K562 (cell line): ENCODE measurements at places on chromosomes 7 and 10. TPM values are rescaled to one million over a fixed set of nuclear protein-coding genes. Genes with fewer than 3 reads are reported as not detected.

DNA sequence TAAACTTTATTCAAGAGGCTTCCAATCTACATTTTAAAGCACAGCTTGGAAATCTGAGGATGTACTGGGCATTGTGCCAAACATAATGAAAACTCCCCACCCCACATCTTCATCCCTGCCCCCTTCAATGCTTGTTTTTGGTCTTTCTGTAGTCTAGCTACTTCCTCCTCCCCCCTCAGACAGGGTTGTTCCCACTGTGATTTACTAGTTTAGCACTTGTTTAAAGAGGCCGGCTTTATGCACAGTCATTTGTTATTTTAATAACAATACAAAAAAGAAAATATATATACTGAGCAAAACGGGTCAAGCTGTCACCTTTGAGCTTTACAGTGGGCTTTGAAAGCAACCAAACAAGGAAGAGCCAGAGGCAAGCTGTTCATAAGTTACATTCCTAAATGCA, 132.6 kb downstream of the CHRM2 start:
- DNase-seq = no peak

Gene CREB5
- total RNA-seq = 3.6 and 6.4 TPM in 2 replicates

GRCh38 chr7:139340808-139341057, 404 bp upstream of the FMC1 start:
- DNase-seq = no peak

DNA sequence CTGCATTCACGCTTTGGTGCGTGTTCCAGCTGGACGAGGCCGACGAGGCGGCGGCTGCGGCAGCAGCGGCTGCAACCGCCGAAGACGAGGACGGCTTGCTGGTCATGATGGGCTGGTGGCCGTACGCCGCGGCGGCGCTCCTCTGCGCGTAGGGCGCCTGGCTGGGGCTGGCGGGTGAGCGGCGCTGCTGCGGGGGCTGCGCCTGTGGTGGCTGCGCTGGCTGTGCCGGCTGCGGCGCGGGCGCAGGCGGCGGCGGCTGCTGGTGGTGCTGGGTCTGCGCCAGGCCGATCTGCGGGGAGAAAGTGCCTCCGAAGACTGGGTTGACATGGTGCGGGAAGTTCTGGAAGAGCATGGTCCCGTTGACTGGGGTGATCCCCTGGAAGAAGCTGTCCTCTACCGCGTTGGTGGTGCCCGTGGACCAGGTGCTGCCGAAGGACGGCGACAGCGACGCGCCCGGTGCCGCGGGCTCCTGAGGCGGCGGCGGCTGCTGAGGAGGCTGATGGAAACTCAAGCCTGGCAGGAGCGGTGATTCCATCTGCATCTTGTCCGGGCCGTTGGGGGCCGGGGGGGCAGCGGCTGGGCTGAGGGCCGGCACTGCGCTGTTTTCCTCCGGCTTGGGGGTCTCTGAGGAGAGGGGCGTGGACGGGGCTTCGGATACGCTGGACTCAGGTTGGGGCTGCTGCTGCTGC, 51.1 kb downstream of the CPEB3 start:
- DNase-seq = no peak

DNA sequence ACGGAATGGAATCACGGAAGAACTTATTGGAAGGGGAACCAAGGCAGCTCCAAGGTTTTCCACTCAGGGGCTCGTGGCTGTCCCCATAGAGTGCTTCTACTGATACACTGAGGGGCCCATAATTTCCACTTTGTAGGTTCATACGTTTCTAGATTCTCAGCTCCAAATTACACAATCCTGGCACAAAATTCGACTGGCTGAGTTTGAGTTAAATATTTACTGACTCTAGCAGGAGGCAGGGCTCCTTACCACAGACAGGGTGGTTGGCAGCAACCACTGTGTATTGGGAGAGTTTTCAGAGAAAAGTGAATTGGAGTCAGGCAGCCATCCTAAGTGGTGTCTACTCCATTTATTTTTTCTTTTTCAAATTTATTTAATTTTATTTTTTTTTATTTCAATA, 55.4 kb upstream of the SEC61G start:
- DNase-seq = no peak

DNA sequence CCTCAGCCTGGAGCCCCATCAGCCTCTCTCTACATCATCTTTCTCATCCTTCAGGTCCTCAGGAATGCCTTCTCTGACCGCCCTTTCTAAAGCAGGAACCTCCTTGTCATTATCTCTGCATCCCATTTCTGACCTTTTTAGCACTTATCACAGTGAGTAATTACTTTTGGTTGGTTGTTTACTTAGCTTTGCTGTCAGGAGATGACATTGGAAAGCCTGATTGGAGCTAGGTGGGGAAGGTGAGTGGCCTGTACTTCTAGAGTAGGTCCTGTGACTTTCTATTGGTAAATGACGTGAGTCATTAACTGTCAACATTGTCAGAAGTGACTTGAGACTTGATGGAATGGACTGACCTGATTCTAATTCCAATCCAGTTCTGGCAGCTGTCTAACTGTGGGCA, 9.3 kb upstream of the SLC25A13 start:
- DNase-seq = no peak

- no peak for DNase-seq
Observed at GRCh38 chr10:88515235-88515634, 67.9 kb downstream of the RNLS start.

Gene COL1A2
- total RNA-seq = 5.5 and 8.2 TPM in 2 replicates

Gene TMEM270
- not detected in 2 replicates for total RNA-seq

Gene CAMK1D
- 0.09 and 0.24 TPM in 2 replicates for total RNA-seq

- no peak for DNase-seq
Observed at GRCh38 chr7:29041991-29042390, 83.9 kb upstream of the TRIL start.

Gene KIAA1549
- total RNA-seq = 0.25 and 0.29 TPM in 2 replicates
